ENCODE measurements at places on chromosomes 13 and 19.

GRCh38 chr13:42333613-42334328 lies 61.8 kb downstream of the AKAP11 start:
- no peak for DNase-seq

GRCh38 chr19:49109051-49109450 lies 5.1 kb upstream of the LIN7B start:
- DNase-seq, result no peak

- DNase-seq, result no peak
These were observed 172.2 kb downstream of the COL4A1 start for GRCh38 chr13:110134801-110135200.

DNA sequence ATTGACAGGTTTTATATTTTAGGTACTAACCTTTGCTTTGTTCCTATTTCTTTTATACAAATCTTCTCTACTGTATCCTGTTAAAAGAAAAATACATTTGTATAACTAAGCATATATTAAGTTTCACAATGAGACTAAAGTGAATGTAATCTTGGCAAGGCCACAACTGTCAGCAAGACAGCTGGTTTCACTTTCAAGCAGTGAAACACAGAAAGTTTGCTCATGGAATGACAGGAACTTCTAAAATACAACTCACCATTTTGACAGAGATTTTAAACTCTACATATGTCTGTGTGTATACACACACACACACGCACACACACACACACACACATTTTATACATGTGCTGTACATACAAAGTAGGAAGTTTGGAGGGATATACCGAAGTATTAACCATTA lies 53.3 kb downstream of the PARP4 start:
- DNase-seq, result peak; percentile 10

DNA sequence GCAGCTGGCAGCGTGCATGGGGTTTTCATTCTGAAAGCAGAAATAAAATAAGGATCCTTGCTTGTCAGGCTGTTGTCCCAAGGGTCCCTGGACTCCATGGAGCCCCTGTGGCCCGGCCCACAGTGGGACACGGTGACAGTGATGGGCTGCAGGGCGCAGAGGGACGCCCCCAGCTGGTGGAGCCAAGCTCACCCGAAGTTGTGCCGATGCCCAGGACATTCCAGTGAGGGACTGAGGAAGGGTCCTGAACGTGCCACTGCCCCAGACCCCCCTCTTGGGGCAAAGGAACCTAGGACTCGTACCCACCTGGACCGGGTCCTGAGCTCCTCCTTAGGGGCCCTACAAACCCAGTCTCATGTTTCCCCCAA lies 35.0 kb downstream of the MYO9B start:
- DNase-seq, result no peak

GRCh38 chr19:49366110-49366509 lies 2.4 kb downstream of the DKKL1 start:
- no peak for DNase-seq

- DNase-seq, result no peak
These were observed 61.2 kb downstream of the CDADC1 start for GRCh38 chr13:49308921-49309408.

DNA sequence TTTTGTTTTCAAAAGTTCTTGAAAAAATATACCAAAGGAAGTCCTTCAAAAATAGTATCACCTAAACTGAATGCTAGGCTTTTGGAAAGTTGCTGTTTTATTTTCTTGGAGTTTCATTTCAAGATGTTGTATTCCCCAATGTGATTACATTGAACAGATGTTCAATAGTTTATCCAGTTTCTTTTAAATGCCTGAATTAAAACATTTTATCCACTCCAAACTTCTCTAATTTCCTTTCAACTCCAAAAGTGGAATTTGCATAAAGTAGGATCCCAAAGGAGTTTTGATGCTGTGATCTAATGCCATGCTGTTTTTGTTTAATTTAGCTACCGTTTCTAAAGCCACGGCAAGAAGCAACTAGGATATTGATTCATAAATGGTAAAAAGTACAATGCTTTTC lies 892.5 kb upstream of the SLC10A2 start:
- no peak for DNase-seq

DNA sequence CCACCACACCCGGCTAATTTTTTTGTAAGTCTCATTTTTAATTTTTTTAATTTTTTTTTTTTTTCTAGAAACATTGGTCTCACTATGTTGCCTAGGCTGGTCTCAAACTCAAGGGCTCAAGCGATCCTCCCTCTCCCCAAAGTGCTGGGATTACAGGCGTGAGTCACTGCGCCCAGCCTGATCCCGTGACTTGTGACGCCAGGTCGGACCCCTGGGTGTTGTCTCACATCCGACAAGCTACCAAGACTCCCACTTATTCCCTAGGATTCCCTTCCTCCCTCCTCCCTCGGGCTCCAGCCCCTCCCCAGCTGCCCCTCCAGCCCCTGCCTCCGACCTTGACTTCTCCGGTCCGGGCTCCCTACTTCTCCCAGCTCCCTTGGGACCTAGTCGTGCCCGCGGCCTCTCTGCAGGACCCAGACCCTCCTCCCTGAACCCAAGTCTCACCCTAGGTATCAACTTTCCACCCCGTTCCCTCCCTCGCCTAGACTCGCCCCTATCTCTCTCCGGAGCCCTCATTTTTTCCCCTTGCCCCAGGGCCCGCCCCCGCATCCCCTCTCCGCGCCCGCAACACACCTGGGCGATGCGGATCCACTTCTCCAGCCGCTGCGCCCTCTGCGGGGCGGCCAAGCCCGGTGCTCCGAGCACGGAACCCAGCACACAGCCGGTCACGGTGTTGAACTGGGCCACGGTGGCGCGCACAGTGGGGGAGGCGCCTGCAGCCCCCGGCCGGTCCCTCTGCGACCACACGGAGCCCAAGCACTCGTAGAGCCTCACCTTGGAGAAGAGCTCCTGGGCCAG lies 13.1 kb downstream of the RGL3 start:
- DNase-seq, result peak; percentile 37

GRCh38 chr13:60112771-60113170 lies 51.0 kb downstream of the DIAPH3 start:
- no peak for DNase-seq

- DNase-seq, result no peak
These were observed 1.2 kb downstream of the ITPKC start for GRCh38 chr19:40717880-40718773.

GRCh38 chr19:10852941-10853340 lies 4.7 kb downstream of the C19orf38 start:
- no peak for DNase-seq

DNA sequence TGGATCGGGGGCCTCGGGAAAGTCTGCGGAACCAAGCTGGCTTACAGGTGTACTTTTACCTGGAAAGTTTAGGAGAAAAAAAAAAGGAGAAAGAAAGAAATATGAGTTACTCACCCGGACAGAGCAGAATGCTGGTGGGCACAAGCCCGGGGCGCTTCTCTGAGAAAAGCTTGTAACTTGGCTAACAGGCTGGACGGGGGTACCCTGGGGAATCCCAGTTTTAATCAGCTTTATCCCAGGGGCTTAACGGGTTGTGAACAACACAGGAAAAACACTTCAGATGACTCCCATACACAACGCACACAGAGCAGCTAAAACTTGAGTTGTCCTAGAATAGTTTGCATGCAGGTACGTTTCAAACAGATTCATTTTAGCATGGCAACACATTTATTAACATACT lies 37.3 kb downstream of the KLF2 start:
- DNase-seq, result no peak

- no peak for DNase-seq
These were observed 198.2 kb downstream of the MYO16 start for GRCh38 chr13:108827646-108828045.

GRCh38 chr13:112984954-112985802 lies 16.2 kb downstream of the MCF2L start:
- no peak for DNase-seq

DNA sequence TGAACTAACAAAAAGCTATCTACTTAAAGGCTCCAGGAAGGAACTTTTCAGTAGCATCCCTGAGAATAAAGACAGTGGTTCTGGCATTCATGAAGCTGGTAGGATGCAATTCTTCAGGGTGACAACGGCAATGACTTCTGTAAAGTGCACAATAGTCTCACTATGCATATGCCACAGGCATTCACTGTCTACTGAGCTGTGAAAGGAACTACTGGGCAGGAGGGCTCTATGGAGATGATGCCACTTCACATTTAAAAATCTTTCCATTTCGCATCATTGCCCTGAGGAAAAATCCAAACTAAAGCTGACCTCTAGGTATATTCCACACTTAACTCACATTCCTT lies 2020.6 kb upstream of the PCDH20 start:
- no peak for DNase-seq

- DNase-seq, result no peak
These were observed 93.4 kb upstream of the MCF2L start for GRCh38 chr13:112875627-112876026.

DNA sequence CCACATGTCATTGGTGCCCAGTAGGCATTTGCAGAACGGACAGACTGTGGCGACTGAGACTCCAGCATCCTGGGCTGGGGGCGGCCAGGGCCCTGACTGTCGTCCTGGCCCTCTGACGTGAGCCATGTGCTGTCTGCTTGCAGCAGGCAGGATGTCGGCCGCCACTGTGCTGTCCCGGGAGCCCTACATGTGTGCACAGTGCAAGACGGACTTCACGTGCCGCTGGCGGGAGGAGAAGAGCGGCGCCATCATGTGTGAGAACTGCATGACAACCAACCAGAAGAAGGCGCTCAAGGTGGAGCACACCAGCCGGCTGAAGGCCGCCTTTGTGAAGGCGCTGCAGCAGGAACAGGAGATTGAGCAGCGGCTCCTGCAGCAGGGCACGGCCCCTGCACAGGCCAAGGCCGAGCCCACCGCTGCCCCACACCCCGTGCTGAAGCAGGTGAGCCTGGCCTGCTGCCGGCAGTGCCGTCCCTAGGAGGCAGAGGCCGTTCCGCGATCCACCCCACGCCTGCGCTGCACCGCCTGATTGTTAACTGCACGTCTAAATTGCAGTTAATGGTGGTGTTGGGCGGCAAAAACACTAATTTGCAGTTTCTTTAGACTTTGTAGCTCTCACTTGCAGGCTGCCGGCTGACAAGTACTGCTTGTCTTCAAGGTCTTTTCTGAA lies 14.2 kb downstream of the TSSK6 start:
- DNase-seq, result no peak

DNA sequence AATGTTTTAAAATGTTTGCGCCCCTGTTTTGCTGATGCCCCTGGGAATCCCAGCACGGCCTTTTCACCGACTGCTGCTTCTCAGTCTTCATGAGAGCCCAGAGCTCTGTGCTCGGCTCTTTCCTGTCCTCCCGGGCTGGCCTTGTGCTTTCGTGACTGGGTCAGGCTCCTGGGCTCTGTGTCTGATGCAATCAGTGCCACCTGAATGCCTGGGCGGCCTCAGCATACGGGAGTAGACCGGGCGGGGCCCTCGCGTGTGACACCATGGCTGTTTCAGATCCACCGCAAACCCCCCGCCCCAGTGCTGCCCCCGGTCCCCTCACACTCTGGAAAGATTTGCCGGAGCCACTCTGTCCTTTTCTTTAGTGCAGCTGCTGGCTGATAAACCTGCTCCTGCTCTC lies 21.4 kb downstream of the PABPC3 start:
- no peak for DNase-seq

DNA sequence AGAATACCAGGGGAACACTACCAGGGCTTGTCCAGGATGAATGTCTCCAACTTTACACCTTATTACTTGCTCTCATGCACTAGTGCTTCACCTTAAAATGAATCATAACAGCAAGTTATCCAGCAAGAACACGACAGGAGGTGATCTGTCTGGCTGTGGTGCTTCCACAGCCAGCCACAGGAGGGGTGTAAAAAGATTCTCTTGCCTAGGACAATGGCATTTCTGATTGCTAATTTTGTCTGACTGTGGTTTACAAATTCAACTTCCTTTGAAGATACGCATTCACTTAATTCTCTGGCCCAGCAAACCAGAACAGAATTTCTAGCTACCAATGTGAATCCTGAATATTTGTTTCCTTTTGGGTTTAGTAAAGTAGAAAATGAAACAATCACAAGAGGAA lies 23.1 kb upstream of the COG3 start:
- DNase-seq, result peak; percentile 25

DNA sequence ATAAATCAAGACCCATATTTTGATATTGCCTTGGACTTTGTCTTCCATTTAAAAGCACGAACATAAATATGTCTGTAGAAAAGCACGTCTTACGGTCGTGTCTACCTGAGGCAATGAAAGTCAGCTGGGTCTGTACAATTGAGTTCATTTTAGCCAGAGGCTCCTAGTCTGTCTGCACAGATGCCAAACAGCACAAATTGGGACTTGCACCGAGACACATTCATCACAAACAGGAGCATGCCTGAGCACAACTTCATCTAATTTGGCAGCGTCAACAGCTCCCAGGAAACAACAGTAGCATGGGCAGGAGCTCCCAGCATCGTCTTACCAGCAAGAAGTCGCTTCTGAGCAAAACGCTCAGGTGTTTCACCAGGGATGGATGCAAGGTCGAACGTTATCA lies 687.0 kb downstream of the EFNB2 start:
- no peak for DNase-seq
